ENCODE measurements at places on chromosomes 1 and 21.

DNA sequence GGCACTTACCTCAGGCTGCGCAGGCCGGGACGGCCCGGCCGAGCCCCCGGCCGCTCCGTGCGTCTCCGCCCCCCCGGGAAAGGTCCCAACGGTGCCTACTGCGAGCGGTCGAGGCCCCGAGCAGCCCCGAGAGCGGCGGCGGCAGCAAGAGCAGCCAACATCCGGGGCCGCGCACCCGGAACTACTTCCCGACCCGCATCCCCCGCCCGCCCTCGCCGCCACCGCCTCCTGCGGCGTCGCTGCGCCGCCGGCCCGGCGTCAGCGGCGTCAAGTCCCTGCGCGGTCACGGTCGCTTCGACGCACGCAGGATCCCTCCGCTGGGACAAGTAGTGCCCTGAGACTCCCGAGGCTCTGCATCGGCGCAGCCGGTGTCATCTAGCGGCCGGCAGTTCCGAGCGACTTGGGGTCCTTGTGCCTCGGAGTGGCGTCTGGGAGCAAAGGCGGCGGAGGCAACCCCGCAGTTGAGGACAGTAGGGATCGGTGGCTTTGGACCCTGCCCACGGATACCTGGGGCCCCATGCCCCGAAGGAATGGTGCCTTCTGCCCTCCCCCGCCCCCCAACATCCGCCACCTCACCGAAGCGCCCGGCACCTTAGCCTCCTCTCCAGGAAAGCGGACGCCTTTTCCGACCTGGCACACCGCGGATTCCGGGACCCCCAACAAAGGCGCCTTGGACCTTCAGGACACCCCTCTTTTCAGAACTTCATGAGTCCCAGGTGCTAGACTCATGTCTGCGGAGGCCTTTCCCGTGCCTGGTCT is at the start of gene FOXJ3:
Gene FOXJ3 (minus strand): TSS at position 186 of the 759 bp plus-strand sequence. CDS start 24,142 bp downstream, outside the sequence.
- peak; percentile 89 for DNase-seq

DNA sequence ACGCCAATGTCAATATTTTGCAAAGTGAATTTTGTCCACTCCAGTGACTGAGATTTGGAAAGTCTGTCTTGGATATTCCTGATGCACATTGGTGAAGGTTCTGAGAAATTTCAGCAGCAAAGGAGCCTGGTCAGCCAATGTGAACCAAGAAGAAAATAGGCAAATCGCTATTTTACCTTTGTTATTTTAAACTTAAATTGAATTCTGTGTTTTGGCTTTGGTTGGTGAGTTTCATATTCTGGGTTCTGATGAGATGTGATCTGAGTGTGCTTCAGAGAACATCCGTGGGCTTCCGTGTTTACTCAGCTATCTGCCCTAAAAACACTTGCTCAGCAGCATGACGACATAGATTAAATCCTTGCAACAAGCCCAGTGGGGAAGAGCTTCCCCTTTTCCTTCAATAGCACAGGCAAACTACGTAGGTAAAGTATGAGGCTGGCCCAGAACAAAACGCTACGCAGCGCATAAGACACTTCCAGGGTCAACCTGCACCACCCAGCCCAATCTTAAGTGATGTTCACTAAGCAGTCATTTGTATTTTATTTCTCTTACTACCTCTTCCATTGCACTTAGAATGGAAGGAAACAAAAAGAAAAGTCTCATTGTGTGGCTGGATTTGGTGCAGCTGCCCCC is 176.4 kb upstream of the KAZN start:
- DNase-seq, result no peak

DNA sequence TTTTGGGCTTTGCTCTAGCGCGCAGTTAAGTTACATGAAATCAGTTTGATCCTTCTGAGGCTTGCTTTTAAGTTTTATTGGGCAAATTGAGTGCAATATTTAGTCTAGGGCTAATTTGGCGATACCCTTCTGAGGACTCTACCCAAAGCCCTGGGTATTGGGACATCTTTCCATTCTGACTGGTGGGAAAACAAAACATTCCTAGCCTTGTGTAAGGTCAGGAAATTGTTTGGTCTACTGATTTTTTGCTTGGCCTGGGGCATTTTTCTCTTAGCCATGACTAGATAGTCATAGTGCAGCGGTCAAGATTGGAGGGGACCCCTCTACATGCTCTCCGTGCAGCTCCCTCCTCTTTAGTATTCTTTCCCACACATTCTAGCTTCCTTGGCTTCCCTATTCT is 189.6 kb upstream of the PTGFR start:
- DNase-seq, result no peak

- DNase-seq, result no peak
These were observed 30.6 kb downstream of the ZC3H11B start for GRCh38 chr1:219582296-219582695.

GRCh38 chr1:110004583-110004982 is 20.0 kb downstream of the AHCYL1 start:
- no peak for DNase-seq

- no peak for DNase-seq
These were observed 17.7 kb downstream of the CMPK1 start for GRCh38 chr1:47351305-47351704.

GRCh38 chr1:91803123-91803522 is 82.8 kb downstream of the TGFBR3 start:
- no peak for DNase-seq

- DNase-seq, result no peak
These were observed 25.1 kb downstream of the SLC45A1 start for GRCh38 chr1:8343044-8343443.

Measured in SW480 (cell line).